ENCODE measurements at places on chromosomes 7 and 10.

- DNase-seq, result no peak
These were observed 666.0 kb downstream of the SUGCT start for GRCh38 chr7:40800771-40801170.

DNA sequence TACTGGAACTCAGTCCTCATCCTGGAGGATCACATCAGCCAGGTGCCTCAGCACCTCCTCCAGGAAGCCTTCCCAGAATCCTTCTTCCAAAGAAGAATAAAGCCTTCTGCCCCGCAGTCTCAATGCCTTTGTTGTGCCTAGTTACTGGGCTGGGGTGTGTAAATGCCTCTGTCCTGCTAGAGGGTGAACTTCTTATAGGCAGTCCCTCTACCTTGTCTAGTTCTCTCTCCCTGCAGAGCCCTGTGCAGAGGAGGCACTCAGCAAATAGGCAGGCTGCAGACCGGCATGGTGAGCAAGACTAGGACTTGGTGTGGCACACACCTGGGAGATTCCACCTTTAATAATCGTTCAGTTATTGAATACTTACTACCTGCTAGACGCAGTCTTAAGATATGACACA is 104.7 kb upstream of the PCBD1 start:
- DNase-seq, result no peak

- DNase-seq, result no peak
These were observed 1.7 kb downstream of the ABCC2 start for GRCh38 chr10:99784016-99784726.

DNA sequence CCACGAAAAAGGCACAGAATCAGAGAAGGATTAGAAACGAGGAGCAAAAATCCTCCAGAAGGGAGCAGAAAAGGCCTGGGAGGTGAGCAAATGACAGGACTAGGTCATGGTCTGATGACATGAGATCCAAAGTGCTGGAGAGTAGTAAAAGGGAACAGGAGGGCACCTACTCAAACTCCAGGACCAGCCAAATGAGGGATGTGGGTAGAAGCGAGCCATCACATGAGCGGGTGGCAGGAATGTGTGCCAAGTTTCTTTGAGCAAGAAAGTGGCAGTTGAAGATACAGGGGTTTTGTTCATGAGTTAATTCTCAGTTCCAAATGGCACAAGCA is 112.6 kb downstream of the RNF32 start:
- DNase-seq, result no peak

- peak; percentile 60 for DNase-seq
These were observed 554.8 kb downstream of the SORCS1 start for GRCh38 chr10:106609470-106610266.

- DNase-seq, result no peak
These were observed 57.0 kb upstream of the PRKCQ start for GRCh38 chr10:6637053-6637452.

GRCh38 chr10:87973635-87974034 is 110.2 kb downstream of the PTEN start:
- peak; percentile 79 for DNase-seq
